Mammary microvascular endothelial cell (primary cell): ENCODE measurements at places on chromosomes 1 and 21. TPM values are rescaled to one million over a fixed set of nuclear protein-coding genes. Genes with fewer than 3 reads are reported as not detected.

ETS2 gene
- total RNA-seq: 58.4 and 60.4 TPM in 2 replicates

CA6 gene
- total RNA-seq: not detected in 2 replicates

IL6R gene
- total RNA-seq: 5.3 and 8.3 TPM in 2 replicates

FAM163A gene
- total RNA-seq: 0.30 and 0.47 TPM in 2 replicates

CRNN gene
- not detected in 2 replicates for total RNA-seq

PRRX1 gene
- not detected in 2 replicates for total RNA-seq

HSPA13 gene
- 28.8 and 33.9 TPM in 2 replicates for total RNA-seq

SPRR2A gene
- total RNA-seq: not detected in 2 replicates

ACKR1 gene
- total RNA-seq: not detected in 2 replicates

TNFRSF9 gene
- 0.89 and 1.5 TPM in 2 replicates for total RNA-seq

MRPL20 gene
- total RNA-seq: 204 and 208 TPM in 2 replicates

PHLDA3 gene
- total RNA-seq: 67.6 and 85.6 TPM in 2 replicates

CELA2B gene
- not detected in 2 replicates for total RNA-seq

URB1 gene
- total RNA-seq: 18.7 and 18.8 TPM in 2 replicates

U2AF1 gene
- total RNA-seq: 31.4 and 38.0 TPM in 2 replicates

IGSF3 gene
- total RNA-seq: 0.93 and 0.94 TPM in 2 replicates

TTC22 gene
- total RNA-seq: not detected in 2 replicates

PTCH2 gene
- 0.13 and 0.20 TPM in 2 replicates for total RNA-seq

WNT4 gene
- not detected in 2 replicates for total RNA-seq

SMPDL3B gene
- 0.10 and 0.33 TPM in 2 replicates for total RNA-seq

PODN gene
- total RNA-seq: not detected in 2 replicates

TMEM50A gene
- 125 and 137 TPM in 2 replicates for total RNA-seq

DIO1 gene
- not detected in 2 replicates for total RNA-seq

NPHS2 gene
- not detected in 2 replicates for total RNA-seq

CRYZ gene
- 16.3 and 17.0 TPM in 2 replicates for total RNA-seq

ELF3 gene
- under 0.01 and 0.25 TPM in 2 replicates for total RNA-seq

CLCA2 gene
- not detected in 2 replicates for total RNA-seq

TRIM58 gene
- 0.33 and 0.34 TPM in 2 replicates for total RNA-seq

LYST gene
- total RNA-seq: 3.6 and 7.6 TPM in 2 replicates

RBP7 gene
- total RNA-seq: 0.39 TPM in 1 of 2 replicates, not detected in the other

CFHR3 gene
- total RNA-seq: not detected in 2 replicates

CYP4A11 gene
- not detected in 2 replicates for total RNA-seq

C1QB gene
- not detected in 2 replicates for total RNA-seq

SLAMF8 gene
- not detected in 2 replicates for total RNA-seq

OPRD1 gene
- total RNA-seq: not detected in 2 replicates

DDAH1 gene
- total RNA-seq: 66.0 and 66.1 TPM in 2 replicates

RGS18 gene
- total RNA-seq: not detected in 2 replicates

TCEA3 gene
- 0.40 and 0.44 TPM in 2 replicates for total RNA-seq

LRRC40 gene
- 22.9 and 26.2 TPM in 2 replicates for total RNA-seq
